Activated gamma-delta T cell treated with anti-CD3 and anti-CD28 coated beads, Interleukin-2, amount 50 U/mL, for 16 hours (primary cell): ENCODE measurements at places on chromosomes 4 and X.

DNA sequence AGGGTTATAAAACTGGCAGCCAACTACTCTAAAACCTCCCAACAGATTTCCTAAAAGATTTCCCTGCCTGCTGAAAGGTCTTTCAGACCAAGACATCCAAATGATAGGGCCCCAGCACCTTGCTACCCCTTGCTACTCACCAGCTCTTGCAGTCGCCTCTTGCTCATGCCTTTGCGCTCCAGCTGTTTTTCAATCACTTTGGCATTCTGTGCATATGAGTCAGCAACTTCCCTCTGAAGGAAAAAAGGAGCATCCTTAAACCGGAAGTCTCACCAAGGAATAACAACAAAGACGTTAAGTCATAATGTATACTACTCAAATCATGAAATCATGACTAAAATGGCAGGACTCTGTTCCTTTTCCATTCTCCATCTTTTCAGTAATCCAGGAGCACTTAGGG lies 24.0 kb downstream of the STEEP1 start:
- no peak for DNase-seq

GRCh38 chr4:3266076-3266475 lies 17.1 kb downstream of the MSANTD1 start:
- DNase-seq: no peak

DNA sequence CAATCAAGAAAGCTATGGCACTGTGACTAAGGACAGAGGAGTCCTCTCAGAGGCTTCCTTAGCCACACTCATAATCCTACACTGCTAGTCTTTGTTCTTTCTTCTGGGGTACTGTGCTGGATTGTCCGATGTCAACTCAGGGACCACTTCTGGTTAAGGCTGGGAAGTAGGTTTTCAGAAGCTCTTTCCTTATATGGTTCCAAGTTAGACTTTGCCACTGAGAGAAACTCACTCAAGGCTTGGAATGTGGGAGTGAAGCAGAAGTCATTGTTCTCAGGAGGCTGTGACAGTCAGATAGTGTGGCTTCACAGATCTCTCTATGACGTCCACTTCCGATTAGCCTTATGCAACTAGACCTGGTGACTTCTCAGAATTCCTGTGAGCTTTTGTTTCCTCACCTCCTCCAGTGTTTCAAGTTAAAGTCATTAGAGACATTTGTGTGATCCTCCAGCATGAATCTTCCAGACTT lies 317.3 kb upstream of the F9 start:
- no peak for DNase-seq

- no peak for DNase-seq
Observed at GRCh38 chr4:46385946-46386345, 4.0 kb downstream of the GABRA2 start.

- DNase-seq: no peak
Observed at GRCh38 chr4:132614682-132615081, 534.4 kb upstream of the PCDH10 start.

DNA sequence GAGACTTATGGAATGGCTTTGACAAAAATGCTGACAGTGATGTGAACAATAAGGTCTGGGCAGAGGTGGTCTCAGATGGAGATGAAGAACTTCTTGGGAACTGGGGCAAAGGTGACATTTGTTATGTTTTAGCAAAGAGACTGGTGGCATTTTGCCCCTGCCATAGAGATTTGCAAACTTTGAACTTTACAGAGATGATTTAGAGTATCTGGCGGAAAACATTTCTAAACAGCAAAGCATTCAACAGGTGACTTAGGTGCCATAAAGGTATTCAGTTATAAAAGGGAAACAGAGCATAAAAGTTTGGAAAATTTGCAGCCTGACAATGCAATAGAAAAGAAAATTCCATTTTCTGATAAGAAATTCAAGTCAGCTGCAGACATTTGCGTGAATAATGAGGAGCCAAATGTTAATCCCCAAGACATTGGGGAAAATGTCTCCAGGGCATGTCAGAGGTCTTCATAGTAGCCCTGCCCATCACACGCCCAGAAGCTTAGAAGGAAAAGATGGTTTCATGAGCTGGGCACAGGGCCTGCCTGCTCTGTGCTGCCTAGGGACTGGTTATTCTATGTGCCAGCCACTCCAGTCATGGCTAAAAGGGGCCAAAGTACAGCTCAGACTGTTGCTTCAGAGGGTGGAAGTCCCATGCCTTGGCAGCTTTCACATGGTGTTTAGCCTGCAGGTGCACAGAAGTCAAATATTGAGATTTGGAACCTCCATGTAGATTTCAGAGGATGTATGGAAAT lies 782.2 kb downstream of the TRAM1L1 start:
- DNase-seq: no peak

- no peak for DNase-seq
Observed at GRCh38 chr4:33577791-33578190, 2666.5 kb downstream of the ARAP2 start.

- DNase-seq: no peak
Observed at GRCh38 chr4:131091896-131092295, 1995.9 kb downstream of the C4orf33 start.

DNA sequence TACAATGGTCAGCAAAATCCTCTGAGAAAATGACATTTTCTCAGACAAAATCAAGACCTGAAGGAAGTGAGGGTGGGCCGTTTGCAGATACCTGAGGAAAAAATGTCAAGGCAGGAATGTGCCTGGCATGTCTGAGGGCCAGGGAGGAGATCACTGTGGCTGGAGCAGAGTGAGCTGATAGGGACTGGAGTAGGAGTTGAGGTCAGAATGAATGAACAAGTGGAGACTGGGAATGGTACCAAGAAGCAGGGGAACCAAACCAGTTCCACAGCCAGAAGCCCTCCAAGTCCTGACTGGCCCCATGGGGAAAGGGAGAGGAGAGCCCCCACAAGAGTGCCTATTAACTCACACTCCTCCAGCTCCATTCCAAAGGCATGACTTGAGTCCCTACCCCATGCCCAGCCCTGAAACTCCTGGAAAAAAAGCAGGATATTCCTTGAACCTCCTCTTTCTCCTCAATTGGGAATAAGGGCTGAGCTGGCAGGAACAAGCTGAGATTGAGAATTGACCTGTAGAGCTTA lies 41.5 kb downstream of the STEEP1 start:
- DNase-seq: no peak

DNA sequence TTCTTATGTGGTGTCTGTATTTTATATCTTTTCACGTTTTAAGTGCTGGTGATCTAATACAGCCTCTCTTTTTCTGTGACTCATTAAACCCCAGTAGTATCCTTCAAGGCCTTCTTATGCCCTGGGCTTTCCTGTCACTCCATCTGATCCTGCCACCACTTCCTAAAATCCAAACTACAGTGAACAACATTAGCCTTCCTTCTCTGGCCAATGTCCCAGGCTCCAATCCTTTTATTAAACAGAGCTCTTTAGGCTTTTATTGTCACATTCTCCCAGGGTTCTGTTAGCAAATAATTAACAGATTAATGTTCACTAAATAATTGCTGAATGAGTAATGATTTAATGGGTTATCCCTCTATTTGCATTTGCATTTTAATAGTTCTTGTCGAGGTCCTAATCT lies 47.9 kb upstream of the ITM2A start:
- no peak for DNase-seq

DNA sequence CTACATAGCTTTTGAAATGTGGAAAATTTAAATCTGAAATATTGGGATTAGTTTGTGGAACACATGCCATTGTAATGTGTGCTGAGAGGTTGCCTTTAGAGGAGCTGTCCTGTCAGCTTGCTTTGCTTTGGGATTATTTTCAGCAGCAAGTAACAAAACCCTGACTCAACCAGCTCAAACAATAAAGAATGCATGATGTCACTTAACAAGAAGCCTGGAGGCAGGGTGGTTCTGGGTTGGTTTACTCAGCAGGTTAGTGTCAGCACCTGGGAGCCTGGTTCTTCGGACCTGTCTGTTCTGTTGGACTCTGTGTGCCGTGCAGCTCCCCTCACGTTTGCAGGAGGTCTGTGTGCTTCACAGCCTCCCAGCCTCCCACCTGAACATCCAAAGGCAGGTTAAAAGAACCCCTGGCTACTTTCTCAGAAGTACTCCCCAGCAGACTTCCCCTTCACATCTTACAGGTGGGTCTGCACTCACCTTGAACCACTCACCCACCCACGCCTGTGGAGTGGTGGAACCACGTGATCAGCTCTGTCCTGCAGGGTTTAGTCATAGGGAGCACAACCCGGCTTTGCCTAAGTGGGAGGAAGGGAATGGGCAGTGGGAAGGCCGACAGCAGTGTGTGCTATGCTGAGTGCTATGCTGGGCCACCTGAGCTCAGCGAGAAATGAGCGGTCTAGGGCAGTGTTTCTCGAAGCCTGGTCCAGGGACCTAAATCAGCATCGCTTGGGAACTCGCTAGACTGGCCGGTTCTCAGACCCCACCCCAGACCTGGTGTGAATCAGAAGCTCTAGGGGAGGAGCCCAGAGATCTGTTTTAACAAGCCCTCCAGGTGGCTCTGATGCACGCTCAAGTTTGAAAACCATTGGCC lies 20.4 kb downstream of the TMEM131L start:
- DNase-seq: no peak

- no peak for DNase-seq
Observed at GRCh38 chr4:121330180-121330665, 50.6 kb downstream of the QRFPR start.

GRCh38 chrX:34132028-34132427 lies at the start of gene FAM47A:
FAM47A (minus strand) TSS chrX:34132314; CDS start chrX:34132278, 36 bp downstream.
- no peak for DNase-seq

GRCh38 chr4:159012381-159012780 lies 90.5 kb upstream of the RAPGEF2 start:
- DNase-seq: no peak
